Nephron progenitor cell (in vitro differentiated cells): ENCODE measurements at places on chromosomes 1 and 21.

- DNase-seq, result no peak
Observed at GRCh38 chr1:217574265-217574949, 56.5 kb downstream of the GPATCH2 start.

DNA sequence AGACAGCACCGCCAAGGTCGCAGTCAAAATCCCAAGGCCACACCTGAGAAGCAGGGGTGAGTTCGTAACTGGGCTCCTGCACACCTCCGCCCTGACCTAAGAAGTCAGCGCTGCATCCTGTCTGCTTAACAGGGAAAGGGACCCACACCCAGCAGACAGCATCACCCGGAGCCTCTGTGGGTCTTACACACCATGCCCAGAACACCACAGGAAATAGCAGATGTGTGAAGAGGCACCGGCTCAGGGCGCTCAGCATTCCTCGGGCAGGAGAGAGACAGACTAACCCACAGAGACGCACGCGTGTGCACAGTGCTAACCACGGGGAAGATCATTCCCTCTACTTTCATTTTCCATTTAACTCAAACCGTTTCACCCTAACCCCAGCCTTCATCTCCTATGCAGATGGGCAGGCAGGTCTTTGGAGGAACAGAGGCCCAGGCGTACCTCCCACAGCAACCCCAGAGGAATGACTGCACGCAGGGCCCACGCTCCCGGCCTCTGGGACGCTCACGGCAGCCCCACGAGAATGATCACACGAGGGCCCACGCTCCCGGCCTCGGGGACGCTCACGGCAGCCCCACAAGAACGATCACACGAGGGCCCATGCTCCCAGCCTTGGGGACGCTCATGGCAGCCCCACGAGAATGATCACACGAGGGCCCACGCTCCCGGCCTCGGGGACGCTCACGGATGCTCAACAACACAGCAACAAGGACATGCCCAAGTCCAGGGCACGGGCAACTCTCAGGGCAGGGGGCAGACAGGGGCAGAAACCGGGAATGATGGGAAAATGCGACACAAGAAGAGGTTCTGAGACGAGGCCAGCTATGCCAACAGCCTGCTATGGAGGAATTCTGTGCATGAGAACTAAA, 20.9 kb downstream of the POFUT2 start:
- DNase-seq, result no peak

DNA sequence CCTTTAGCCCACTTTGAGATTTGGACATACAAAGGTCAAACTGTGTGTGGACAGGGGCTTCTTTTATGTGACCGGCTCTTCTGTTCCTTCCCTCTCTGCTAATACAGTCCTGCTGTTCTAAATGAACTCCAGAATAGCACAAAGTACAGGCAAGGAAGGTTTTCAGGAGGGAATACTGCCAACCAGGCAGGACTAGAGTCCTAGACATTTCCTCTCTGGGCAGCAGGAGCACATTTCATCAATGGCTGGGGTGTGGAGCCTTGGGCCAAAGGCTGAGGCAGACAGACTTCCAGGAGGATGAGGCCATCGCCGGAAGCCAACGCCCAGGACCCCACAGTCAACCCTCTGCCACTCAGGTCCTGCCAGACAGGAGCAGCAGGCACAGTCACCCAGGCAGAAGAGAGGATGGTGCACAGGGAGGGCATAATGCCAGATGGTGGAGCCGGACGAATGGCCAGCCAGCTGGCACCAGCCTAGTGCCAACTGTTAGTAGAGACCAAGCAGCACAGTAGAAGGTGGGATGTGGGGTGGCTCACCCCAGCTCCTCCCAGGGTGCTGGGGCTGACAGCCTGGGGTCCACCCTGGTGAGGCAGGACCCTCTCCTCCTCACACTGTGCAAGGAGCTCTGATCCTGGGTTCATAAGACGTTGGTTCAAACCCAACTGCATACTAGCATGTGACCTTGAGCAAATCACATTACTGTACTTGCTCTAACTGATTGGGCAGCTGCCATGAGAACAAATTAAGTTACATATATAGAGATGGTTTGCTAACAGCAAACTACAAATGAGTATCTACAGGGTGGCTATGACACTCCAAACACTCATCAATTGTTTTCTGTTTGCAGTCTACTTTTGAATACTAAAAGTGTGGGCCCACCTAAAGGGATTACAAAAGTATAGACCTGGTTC, 410.7 kb downstream of the SIPA1L2 start:
- no peak for DNase-seq

DNA sequence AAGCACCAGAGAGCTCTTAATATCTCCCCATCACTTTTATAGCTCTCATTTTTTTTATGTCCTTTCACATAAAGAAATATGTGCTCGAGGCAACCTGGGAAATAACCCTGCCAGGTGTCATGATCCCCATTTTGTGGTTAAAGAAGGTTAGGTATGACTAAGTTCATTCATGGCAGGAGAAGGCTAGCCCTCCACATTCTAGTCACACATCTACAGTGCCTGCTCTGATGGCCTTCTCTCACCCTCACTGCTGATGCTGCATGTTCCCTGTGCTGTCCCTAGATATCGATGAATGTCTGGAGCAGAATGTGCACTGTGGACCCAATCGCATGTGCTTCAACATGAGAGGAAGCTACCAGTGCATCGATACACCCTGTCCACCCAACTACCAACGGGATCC, 187.5 kb downstream of the TPR start:
- DNase-seq, result no peak

- DNase-seq, result no peak
Observed at GRCh38 chr1:23589585-23589986, 30.3 kb upstream of the ID3 start.

DNA sequence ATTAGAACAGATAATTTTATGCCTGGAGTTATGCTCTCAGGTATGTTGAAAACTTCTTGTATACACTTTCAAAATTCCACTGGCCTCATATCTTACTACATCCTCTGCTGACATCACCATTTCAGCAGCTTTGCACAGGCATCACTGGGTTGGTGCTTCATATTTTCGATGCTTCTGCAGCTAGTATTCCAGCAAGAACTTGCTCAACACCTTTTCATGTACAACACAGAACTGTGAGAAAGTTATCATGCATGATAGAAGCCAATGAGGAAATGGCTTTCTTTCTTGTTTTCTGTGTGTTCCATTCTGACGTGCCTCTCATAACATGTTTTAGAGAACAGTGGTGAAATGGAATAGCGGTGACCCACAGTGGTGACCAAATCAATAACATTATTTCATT, 5.1 kb upstream of the GBP5 start:
- DNase-seq, result no peak

GRCh38 chr1:117114877-117115276, 6.7 kb downstream of the TRIM45 start:
- DNase-seq, result no peak
